ENCODE measurements at places on chromosomes 13 and 19. TPM values are rescaled to one million over a fixed set of nuclear protein-coding genes. Genes with fewer than 3 reads are reported as not detected.

GRCh38 chr19:3167533-3168272 lies 10.9 kb upstream of the S1PR4 start:
- no peak for DNase-seq

YJEFN3 gene
- 6.9 TPM for total RNA-seq

B3GNT8 gene
- 0.55 TPM for total RNA-seq

CEACAM7 gene
- not detected for total RNA-seq

GRCh38 chr13:74715718-74716117 lies 581.5 kb upstream of the KLF12 start:
- no peak for DNase-seq

GRCh38 chr19:34265221-34265650 lies 10.9 kb downstream of the GARRE1 start:
- DNase-seq: no peak

DENND1C gene
- total RNA-seq: 62.1 TPM

GRCh38 chr13:113553511-113554332 lies 30.8 kb upstream of the TFDP1 start:
- DNase-seq: no peak

ZNF135 gene
- 0.12 TPM for total RNA-seq

- DNase-seq: no peak
Measured at GRCh38 chr19:30325676-30326392, 46.4 kb upstream of the ZNF536 start.

DNA sequence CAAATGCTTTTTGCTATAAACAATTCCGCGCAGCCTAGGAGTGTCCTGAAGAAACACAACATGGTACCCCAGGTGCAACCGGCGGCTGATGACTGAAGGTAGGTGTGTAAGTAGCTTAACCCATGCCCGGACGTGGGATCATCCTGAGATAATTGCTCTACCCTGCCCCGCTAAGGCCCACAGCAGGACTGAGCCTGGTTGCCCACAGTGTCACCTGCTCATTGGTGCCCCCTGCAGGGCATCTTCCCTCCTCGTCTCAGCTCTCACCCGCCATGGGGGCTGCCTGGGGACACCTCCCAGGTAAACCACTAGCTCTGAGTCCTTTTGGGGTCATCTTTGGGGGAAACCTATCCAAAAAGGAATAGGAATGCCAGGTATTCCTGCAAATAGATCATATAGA lies 22.3 kb downstream of the TMEM161A start:
- DNase-seq: peak; percentile 64

- no peak for DNase-seq
Measured at GRCh38 chr19:12833418-12833737, 1.0 kb downstream of the RTBDN start.

GRCh38 chr19:16548956-16549355 lies 6.7 kb upstream of the CHERP start:
- DNase-seq: no peak

FUT2 gene
- total RNA-seq: not detected

DNA sequence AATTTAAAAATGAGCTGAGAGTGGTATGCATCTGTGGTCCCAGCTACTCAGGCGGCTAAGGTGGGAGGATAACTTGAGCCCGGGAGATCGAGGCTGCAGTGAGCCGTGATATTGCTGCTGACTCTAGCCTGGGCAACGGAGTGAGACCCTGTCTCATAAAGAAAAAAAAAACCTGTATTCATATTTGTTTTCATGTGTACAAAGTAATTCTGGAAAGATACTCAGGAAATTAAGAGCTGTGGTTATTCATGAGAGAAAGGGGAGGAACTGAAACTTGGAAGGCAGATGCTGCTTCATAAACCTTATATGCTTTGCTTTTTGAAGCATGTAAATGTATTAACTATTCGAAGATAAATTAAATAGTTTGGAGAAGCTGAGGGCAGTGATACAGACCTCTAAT lies 8.8 kb upstream of the RLN3 start:
- no peak for DNase-seq

DNA sequence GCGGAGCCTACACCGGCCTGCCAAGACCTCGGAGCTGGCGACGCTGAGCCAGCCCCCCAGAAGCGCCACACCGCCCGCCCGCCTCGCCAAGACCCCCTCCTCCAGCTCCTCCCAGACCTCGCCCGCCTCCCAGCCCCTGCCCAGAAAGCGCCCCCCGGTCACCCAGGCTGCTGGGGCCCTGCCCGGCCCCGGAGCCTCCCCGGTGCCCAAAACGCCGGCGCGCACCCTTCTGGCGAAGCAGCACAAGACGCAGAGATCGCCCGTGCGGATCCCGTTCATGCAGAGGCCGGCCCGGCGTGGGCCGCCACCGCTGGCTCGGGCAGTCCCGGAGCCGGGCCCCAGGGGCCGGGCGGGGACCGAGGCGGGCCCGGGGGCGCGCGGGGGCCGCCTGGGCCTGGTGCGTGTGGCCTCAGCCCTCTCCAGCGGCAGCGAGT lies 10.2 kb downstream of the C19orf25 start:
- DNase-seq: peak; percentile 45
